NCI-H82 (cell line): ENCODE measurements at places on chromosomes 4 and X.

GRCh38 chr4:11566444-11567022 is 137.8 kb upstream of the HS3ST1 start:
- DNase-seq: no peak

DNA sequence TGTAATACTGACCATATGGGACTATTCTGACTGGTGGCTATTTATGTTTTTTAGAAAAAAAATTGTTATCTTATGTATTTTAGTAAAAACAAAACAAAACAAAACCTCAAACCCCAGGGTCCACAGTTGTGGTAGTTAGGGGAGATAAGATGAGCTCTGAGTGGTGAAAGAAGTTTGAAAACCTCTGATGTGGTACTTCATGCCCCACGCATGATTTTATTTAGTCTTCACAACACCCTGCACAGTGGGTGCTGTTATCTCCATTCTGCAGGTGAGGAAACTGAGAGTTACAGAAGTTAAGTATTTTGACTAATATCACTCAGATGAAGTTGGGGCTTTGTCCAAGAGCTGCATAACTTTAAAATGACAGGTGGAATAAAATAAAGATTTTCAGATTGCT is 230.6 kb upstream of the TRPC5 start:
- DNase-seq: no peak

DNA sequence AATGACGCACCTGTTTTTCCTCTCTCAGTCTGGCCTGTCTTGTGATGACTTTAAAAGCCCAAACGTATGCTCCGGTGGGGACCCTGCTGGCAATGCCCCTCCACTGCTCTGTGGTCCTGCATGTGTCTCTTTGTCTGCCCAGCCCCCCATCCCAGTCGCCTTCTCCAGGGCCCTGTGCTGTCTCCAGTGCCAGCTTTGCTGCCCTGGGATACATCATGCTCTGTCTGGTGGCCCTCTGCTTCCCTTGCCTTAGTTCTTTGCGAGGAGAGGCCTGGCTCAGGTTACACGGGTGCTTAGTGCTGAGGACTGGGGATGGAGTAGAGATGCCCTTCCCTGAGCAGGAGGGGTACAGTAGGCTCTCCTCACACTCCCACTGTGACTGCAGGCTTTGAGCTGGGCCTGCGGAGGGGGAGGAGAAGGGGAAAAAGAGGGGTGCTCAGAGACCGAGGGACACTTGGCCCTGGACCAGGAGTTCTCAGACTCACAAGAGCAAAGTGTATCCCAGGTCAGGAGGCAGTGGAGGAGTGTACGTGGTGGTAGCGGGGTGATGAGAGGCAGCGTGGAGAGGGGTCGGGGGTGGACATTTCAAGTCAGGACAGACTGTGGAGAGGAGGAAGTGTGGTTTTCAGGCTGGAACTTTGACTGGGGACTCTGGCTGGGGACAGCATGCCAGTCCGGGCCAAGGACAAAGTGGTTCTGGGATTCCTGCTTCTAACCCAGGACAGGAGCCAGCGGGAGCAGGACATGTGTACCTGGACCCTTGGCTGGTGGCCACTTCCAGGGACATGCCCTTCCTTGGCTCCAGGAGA is 2.8 kb downstream of the APLN start:
- DNase-seq: no peak

DNA sequence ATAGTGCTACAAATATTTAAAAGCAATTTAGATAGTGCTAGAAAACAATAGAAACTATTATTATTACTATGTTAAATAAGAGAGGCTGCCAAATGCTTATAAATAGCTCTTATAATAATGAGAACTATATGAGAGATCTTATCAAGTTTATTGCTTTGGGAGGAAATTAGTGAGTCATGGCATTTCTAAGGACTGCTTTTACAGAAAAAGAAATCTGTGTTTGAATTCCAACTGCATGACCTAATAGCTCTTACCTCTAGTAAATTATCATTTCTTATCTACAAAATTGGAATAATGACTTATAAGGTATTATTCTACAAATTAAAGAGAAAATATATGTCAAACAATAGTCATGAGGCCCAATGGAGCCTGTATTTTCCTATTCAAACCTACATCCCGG is 177.2 kb downstream of the GABRG1 start:
- no peak for DNase-seq

GRCh38 chr4:90540536-90540935 is 413.3 kb downstream of the CCSER1 start:
- DNase-seq: no peak

- no peak for DNase-seq
Observed at GRCh38 chr4:73675623-73676022, 55.4 kb upstream of the RASSF6 start.

DNA sequence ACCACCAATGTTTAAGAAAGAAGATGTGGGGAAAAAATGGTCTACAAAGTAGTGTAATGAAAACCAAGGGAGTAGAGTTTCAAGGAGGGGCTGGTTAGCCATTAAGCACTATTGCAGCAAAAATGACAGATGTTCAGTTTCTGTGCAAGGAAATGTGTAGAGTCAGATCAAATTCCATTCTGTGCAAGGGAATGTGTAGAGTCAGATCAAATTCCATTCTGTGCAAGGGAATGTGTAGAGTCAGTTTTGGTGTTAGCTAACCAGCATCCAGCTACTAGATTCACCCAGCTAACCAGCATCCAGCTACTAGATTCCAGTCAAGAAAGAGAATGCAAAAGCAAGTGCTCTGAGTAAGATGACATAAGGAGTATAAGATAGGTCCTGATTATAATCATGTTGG is 208.8 kb downstream of the COX18 start:
- DNase-seq: no peak

DNA sequence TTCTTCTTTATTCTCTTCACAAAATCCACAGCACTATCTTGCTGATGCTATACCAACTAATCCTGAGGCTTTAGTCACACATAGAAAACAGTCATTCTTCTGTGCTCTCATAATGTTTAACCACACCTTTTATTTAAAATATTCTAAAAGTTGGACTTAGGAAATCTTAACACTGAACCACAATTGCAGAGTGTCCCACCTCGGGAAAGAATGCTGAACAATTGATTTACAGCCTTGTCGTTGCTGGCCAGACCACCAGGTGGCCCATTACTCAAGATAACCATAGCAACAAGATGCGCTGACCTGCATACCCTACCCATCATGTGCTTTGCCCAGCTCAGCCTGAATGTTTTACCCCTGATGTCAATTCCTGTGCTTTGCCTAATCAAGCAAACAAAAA is 100.8 kb downstream of the ARSJ start:
- DNase-seq: peak; percentile 45

DNA sequence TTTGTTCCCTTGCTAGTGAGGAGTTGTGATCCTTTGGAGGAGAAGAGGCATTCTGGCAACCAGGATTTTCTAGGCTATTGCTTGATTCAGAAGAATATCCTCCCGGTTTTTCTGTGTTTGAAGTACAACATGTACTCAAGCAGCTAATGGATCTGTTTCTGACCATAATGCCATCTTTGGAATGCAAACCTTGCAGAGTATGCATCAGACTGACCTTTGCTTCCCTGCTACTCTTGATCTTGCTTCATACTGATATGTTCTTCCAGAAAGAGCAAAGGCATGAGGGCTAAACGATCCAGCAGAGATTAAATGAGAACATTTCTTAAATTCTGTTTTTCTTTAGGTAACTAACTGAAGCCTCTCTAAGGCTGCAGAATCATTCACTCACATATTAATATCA is 265.4 kb upstream of the SLC7A11 start:
- DNase-seq: no peak

- DNase-seq: peak; percentile 70
Observed at GRCh38 chr4:153148791-153149190, 55.5 kb upstream of the TRIM2 start.

GRCh38 chrX:40040686-40041461 is 56.9 kb downstream of the BCOR start:
- no peak for DNase-seq

- no peak for DNase-seq
Observed at GRCh38 chr4:76969941-76970529, 20.5 kb downstream of the SEPTIN11 start.

- no peak for DNase-seq
Observed at GRCh38 chrX:11739776-11740175, 18.3 kb upstream of the MSL3 start.

DNA sequence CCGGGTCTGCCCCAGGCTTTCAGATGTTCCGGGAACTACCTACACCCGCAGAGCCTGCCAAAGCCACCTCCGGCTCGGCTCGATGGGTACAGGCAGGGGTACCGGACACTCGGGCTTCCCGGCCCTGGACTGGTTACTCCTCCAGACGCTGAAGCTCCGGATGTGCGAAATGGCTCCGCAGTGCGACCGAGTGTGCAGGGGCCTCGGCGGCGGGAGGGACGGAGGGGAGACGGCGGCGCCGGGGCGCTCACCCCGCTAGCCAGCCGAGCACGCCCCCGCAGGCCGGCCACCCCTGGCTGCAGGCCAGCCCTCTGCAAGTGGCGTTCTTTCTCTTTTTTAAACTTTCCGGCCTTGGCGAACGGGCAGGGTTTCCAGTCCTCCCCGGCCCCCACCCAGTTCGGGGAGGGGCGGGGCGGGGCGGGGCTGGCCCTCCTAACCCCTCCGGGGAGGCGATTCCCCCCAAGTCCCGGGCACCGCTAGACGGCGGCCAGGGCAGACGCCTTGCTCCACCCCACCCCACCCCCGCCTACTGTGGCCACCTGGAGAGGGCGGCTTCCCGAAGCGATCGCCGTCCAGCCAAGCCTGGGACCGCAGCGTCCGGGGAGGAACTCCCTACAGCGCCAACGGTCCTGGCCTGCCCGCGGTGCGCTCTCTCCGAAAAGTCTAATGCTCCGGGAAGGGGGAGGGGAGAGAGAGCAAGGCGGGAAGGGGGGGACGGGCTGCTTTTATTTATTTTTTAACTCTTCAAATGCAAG is 7.5 kb downstream of the BCOR start:
- no peak for DNase-seq

GRCh38 chr4:10015140-10015753 is 6.0 kb downstream of the SLC2A9 start:
- DNase-seq: peak; percentile 73

DNA sequence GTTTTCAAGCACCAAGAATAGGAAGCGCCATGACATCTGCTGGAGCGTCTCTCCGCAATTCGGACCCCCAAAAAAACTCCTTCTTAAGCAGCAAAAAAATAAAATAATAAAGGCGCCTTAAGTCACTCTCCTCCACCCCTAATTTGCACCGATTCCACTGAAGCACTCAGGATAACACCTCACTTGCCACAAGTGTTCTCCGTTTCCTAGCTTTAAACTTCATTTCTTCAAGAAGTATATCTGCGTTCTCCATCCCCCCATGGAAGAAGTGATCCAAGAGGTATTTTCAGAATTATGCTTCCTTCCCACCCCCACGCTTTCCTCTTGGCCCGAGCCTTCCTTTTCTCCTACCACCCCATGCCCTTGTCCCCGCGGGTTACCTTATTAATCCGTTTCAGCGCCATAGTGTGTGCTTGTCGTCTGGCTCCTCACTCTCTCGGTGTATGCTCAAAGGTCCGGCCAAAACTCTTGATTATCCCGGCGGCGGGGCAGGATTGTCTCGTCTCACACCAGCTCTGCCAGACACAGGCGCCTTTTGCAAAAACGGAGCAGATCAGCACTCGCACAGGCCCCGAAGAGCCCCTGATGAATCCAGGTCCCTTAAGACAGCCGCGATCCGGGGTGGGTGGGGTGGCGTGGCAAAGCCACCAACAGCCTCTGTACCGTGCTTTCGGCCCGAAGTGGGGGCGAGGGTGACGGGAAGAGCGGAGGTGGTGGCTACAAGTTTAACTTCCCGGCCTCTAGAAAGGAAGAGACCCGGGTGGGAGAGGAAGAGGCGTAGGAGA is 1.1 kb downstream of the UBE2D3 start:
- peak; percentile 41 for DNase-seq

GRCh38 chr4:81634165-81634564 is 162.5 kb upstream of the RASGEF1B start:
- no peak for DNase-seq

- DNase-seq: no peak
Observed at GRCh38 chrX:153638041-153638371, 9.0 kb upstream of the DUSP9 start.

DNA sequence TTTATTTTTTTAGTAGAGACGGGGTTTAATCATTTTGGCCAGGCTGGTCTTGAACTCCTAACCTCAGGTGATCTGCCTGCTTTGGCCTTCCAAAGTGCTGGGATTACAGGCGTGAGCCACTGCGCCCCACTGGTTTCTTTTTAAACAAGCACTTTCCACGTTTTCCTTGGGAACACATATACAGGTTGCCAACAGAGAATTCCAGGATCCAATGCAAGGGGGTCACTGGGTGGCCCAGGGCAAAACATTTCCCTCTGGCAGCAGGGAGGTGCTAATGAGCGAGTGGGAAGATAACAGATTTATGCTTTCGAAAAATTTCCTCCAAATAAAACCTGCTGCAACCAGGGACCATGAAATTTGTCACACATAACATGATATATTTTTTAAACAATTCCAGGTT is 41.1 kb downstream of the ADRA2C start:
- peak; percentile 29 for DNase-seq

GRCh38 chrX:16559206-16559619 is 90.7 kb upstream of the S100G start:
- no peak for DNase-seq

- DNase-seq: no peak
Observed at GRCh38 chrX:51803833-51804232, 60.6 kb downstream of the GSPT2 start.

GRCh38 chr4:6900181-6900812 is 9.3 kb upstream of the TBC1D14 start:
- DNase-seq: no peak

DNA sequence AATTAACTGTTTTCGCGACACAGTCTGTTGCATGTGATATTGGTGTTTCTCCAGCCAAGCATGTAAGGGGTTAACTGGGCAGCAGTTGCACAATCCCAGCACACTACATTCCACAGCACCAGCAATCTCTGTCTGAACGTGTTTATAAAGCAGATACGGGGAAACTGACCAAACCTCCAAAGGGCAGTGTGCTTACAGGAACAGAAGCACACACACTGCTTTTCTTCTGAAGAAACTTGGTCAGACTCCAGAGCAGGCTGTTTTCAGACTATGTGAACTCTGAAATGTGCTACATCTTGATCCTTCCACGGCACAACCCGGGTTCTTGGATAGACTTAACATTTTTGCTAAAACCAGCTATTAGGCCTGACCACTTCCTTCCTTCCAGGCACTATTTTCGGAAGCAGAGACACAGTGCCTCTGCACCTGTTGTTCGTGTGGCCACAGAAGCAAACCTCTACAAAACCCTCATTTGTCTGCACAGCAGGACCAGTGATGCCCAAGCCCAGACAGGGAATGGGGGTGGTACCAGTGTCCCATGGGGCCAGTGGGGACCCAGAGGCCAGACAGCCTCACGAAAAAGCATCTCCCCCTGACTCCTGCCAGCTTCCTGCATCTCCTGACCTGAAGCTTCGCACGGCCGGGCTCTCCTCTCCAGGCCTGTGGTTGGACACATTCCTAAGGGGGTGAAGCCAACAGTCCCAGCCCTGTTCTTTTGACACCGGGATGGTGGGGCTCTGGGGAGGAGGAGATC is 90.1 kb downstream of the IRF2 start:
- DNase-seq: no peak

- peak; percentile 36 for DNase-seq
Observed at GRCh38 chr4:106264331-106264728, 51.7 kb downstream of the TBCK start.

- no peak for DNase-seq
Observed at GRCh38 chrX:133813971-133814370, 171.4 kb downstream of the GPC3 start.
